ENCODE measurements at places on chromosomes 3 and 15.

GRCh38 chr3:41715376-41715775 is 246.5 kb downstream of the ULK4 start:
- no peak for DNase-seq

DNA sequence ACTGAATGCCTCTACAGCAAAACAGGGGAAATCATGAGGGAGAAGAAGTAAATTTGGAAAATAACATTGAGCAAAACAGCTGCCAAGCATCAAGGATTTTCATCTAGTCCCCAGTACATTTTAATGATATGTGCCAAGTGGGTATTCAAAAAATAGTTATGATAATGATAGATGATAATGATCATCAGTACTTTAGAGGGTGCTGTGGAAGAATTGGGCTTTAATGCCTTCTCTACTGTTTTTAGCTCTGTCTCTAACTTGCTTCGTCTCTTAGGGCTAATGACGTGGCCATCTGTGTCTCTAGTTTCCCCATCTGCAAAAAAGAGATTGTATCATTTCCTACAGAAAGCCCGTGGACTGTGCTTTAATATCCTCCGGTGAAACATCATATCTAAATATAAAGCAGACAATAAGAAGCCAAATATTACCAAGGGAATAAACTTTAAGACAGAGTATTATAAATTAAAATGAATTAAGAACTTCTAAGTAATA is 10.2 kb upstream of the FSIP1 start:
- DNase-seq, result no peak

DNA sequence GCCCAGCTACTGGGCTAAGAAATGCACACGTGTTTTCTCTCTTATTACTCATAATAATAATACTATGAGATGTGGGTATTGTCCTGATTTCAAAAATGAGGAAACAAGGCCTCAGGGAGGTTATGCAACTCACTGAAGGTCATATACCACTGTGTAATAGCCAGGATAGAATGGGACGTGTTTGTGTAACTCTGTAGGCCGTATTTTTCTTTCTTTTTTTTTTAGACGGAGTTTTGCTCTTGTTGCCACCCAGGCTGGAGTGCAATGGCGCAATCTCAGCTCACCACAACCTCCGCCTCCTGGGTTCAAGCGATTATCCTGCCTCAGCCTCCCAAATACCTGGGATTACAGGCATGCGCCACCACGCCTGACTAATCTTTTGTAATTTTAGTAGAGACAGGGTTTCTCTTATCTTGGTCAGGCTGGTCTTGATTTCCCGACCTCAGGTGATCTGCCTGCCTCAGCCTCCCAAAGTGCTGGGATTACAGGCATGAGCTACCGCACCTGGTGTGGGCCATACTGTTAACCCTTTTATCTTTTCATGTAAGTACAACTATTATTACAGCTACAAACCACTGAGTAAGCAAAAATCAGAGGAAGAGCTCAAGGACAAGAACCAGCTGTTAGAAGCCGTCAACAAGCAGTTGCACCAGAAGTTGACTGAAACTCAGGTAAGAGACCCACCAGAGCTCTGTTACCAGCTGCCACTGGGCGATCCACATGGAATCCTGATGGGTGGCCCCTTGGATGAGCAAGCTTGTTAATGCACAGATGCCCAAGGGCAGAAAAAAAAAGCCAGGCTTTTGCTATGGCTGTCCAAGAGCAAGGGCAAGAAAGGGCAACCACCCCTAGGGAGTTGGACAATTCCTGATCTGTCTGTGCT is 6.7 kb downstream of the KNSTRN start:
- no peak for DNase-seq

- no peak for DNase-seq
These were observed 137.2 kb upstream of the RAD18 start for GRCh38 chr3:9100513-9100894.

- DNase-seq, result no peak
These were observed 59.7 kb downstream of the ATP2B2 start for GRCh38 chr3:10445561-10446175.

DNA sequence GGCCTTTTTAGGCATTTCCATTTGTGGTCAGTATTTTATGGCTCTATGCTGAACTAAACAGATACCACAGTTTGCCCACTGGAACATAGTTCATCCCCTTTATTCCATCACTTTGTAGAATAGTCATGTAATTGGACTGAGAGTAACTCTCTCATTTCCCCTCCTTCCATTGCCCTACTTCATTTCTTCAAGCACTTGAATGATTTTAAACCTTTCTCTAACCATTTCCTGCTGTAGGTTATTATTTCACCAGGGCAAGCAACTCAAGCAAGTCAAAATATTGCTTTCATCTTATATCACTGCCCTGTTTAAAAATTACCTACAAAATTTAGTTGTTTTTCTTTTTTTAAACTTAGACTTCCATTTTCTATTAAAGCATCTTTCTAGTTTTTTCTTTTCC is 177.0 kb downstream of the RAP2B start:
- DNase-seq, result no peak

- no peak for DNase-seq
These were observed 39.9 kb downstream of the NKIRAS1 start for GRCh38 chr3:23876923-23877322.

DNA sequence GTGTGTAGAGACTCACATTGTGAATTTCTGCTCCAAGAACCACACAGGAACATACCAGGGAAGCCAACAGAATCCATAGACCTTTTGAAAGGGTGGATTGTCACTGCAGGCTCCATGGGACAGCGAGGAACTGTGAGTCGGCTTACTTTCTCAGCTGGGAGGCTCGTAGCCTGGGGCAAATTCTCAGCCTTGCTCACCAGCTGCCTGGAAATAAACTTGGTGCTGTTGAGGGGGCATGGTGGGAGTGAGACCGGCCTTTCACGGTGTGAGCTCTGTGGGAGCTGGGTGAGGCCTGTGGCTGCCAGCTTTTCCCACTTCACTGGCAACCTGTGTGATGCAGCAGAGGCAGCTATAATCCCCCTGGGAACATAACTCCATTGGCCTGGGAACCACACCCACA is 146.6 kb upstream of the P2RY1 start:
- DNase-seq, result no peak

- no peak for DNase-seq
These were observed 140.2 kb downstream of the LPP start for GRCh38 chr3:188294113-188294512.

DNA sequence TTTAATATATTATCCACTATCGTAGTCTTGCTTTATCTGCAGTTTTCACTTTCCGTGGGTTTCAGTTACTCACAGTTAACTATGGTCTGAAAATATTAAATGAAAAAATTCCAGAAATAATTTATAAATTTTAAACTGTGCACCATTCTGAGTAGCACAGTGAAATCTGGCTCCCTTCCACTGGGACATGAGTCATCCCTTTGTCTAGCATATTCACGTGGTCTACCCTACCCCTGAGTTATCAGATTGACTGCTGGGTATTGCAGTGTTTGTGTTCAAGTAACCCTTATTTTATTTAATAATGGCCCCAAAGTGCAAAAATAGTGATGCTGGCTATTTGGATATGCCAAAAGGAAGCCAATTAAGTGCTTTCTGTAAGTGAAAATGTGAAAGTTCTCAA is 539.5 kb upstream of the AGTR1 start:
- no peak for DNase-seq

GRCh38 chr3:22685597-22685996 is 517.5 kb upstream of the UBE2E2 start:
- no peak for DNase-seq

GRCh38 chr3:129583289-129583688 is 23.2 kb downstream of the PLXND1 start:
- DNase-seq, result no peak

DNA sequence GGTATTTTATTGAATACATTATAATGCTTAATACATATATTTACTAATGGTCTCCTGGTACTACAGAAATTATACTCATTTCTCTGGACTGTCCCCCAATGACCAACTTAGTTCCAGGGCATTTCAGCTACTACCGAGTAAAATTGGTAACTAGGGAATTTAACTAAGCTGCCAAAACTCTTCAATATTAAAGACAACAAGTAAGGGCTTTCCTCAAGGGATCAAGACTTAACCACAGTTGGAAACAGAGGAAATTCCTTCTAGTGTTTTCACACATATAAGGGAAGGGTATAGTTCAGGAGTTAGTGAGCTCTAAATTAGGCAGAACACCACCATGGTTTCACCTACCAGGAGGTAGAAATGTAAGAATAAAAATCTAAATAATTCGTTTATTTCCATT is 357.4 kb downstream of the TBL1XR1 start:
- DNase-seq, result no peak

DNA sequence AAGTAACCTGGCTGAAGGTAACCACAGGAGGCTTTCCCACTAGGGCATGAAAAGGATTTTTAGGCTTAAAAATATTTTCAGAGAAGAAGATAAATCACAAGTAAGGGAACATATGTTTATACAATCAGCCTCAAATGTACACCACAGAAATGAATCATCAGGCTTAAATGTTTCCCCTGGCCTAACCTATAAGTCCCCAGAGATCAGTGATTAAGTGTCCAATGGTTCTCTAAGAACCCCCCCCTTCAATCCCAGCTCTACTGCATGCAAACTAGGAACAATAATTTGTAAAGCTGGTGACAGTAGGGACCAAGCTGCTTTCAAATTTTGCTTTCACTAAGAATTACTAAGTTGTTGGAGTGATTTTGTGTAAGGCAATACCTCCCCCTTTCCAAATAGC is 431.6 kb upstream of the LMCD1 start:
- no peak for DNase-seq

GRCh38 chr3:43923104-43923882 is 232.6 kb downstream of the ABHD5 start:
- no peak for DNase-seq

DNA sequence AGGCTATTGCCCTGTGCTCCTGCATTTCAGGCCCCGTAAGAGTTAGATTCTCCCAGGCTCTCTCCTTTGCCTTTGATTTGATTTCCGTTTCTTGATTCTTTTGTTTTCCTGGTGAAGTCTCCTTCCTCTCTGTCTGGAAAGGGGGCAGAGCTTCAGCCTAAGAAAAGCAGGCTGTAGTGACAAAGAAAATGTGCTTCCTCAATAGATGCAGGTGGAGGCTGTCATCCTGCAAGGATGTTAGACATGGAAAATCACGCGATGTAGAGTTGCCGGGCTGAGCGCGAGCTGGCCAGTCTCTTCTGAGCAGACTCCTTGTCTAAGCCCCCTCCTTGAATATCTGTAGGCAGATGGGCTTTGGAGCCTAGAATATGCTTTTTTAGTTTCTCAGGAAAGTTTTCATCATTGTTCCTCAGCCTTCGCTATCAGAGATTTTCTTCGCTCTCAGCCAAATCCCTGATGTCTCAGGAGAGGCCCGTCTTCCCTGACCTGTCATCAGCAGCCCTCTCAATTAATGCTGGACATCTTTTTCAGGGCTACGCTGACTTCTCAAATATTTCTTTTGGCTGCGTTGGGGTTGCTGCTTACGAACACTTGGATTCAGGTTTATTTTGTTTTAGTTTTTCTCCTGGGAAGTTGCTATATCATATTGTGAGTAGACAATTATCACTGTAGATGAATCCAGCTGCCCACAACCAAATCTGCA is 163.6 kb downstream of the ITPR1 start:
- no peak for DNase-seq

- DNase-seq, result no peak
These were observed 984 bp upstream of the RPP25 start for GRCh38 chr15:74957476-74958035.

DNA sequence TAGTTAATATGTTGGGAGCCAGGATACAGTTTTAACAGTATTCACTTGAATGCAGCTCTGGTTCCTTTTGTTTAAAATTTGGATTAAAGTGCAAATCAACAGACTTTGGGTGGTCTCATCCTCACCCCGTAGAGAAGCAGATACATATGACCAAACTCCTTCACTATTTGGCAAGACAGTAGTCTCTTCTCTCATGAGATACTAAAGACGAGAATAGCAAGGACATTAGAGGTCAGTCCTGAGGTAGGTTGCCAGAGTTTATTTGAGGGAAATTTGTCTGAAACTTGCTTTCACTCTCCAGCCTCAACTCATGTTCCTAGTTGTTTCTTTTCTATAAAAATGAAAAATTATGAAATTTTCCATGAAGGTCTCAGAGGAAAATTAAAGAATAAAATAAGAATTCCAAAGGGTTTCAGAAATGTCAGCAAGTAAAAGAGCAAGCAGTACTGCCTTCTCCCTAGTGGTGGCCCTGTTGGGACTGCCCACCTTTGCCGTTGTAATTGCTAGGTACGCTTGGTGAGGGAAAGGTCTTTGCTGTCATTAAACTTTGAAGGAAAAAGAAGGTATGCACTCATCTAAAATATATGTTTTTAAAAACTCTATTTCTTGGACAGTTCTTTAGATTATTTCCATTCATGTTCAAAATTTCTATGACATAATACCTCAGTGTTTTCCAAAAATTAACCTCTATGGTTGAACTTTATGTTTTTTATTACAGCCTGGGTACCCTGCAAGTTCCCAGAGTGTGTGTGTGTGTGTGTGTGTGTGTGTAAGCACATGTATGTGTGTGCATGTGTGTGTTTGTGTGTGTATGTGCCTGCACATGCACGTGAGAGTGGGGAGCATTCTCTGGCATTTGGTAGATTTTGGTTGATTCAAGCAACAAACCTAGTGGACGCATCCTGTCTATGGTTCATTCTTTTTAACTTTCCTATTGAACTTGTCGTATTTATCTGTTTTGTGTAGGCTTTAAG is 111.4 kb downstream of the CMSS1 start:
- DNase-seq, result no peak

GRCh38 chr15:81146466-81146865 is 12.4 kb downstream of the CFAP161 start:
- no peak for DNase-seq

DNA sequence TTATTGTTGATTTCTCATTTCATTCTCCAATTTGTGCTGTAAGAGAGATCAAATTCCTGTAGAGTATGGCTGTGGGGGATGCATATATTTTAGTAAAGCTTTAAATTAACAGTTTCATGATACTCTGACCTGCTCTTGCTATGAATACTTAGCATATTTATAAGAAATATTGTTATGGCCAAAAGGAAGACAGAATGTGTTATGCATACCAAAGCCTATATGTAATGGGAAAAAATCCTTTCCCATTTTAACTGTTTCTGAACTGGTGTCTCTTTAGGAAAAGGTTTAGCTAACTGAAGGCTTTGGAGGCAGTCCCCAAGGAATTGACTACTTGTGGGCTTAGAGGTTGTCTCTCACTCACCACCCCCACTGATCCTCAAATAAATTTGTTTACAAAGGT is 59.2 kb downstream of the CADPS start:
- DNase-seq, result no peak

- DNase-seq, result no peak
These were observed 282.9 kb downstream of the NTRK3 start for GRCh38 chr15:87973501-87974215.
